ENCODE measurements at places on chromosomes 16 and 17. TPM values are rescaled to one million over a fixed set of nuclear protein-coding genes. Genes with fewer than 3 reads are reported as not detected.
A peak's percentile ranks its signal among the peaks of the same experiment; 100 is the strongest.

GRCh38 chr17:74521701-74522201 is 9.5 kb downstream of the CD300LB start:
- DNase-seq = no peak

GRCh38 chr17:28907709-28908475 is 5.0 kb upstream of the DHRS13 start:
- no peak for DNase-seq

- DNase-seq = no peak
Observed at GRCh38 chr17:42197564-42198156, 3.4 kb upstream of the GHDC start.

DNA sequence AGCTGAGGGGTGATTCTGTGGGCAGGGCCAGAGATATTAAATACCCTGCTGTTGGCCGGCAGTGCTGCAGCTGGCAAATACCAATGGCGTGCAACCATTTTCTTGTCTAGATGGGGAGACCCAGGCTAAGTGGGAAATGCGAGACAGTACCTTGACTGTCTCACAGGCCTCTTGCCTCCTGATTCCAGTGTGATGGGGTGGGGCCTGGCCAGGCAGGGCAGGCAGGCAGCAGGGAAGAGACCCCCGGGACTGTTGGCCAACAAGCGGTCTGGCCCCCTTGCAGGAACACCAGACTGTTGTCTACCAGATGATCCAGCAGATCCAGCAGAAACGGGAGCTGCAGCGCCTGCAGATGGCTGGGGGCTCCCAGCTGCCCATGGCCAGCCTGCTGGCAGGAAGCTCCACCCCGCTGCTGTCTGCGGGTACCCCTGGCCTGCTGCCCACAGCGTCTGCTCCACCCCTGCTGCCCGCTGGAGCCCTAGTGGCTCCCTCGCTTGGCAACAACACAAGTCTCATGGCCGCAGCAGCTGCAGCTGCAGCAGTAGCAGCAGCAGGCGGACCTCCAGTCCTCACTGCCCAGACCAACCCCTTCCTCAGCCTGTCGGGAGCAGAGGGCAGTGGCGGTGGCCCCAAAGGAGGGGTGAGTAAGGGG is 5.7 kb upstream of the CISD3 start:
- peak; percentile 90 for DNase-seq

DNA sequence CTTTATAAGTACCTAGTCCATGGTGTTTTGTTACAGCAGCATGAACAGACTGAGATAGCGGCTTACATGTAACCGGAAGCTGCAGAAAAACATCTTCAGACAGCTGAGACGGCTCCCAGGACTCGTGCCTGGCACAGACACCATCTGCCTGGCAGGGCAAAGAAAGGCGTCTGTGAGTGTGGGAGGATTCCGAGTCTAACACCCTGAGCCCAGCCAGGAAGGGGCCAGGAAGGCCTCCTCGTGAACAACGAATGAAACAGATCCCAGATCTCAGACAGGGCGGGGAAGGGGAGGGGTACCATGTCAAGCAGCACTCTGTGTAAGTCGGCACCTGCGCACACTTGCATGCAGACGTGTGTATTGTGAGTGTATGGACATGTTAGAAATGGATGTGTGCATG is 4.4 kb upstream of the CSNK1D start:
- DNase-seq = no peak

- no peak for DNase-seq
Observed at GRCh38 chr16:35193956-35194355, 1734.5 kb downstream of the TP53TG3F start.

GRCh38 chr16:71328151-71328550 is 30.4 kb upstream of the CALB2 start:
- no peak for DNase-seq

- DNase-seq = no peak
Observed at GRCh38 chr17:59893676-59894100, 767 bp downstream of the RPS6KB1 start.

DNA sequence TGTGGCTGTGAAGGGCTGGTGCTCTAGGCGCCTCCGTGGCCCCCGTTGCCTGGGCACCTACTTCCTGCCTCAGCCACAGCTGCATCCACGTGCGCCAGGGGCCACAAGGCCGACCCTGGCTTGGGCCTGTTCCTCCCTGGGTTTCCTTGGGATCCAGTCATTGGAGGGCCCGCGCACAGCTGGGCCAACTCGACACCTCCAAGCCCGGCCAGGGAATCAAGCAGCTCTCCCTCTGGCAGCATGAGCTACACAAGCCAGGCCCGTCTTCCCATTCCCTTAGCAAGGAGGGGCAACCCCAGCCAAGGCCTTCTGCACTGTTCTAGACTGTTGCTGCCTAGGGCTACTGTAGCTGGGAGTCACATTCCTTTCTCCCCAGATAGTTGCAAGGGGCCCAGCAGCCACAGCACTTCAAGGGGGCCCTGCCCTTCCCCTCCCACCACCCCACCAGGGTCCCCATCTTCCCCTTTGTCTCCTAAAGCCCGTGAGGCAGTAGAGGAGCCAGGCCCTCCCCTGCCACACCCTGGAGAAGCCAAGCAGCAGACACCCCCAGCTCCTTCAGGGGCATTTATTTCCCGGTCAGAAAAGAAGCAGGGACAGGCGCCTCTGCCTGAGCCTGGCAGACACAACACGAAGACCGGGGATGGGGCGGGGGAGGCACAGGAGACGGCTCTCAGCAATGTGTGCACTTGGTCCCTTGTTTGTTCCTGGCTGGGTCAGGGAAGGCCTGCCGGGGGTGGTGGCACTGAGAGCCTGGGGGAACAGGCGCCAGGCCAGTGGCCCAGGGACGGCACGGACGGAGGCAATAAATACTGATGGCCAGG is 3.8 kb downstream of the ARHGDIA start:
- peak; percentile 73 for DNase-seq

DNA sequence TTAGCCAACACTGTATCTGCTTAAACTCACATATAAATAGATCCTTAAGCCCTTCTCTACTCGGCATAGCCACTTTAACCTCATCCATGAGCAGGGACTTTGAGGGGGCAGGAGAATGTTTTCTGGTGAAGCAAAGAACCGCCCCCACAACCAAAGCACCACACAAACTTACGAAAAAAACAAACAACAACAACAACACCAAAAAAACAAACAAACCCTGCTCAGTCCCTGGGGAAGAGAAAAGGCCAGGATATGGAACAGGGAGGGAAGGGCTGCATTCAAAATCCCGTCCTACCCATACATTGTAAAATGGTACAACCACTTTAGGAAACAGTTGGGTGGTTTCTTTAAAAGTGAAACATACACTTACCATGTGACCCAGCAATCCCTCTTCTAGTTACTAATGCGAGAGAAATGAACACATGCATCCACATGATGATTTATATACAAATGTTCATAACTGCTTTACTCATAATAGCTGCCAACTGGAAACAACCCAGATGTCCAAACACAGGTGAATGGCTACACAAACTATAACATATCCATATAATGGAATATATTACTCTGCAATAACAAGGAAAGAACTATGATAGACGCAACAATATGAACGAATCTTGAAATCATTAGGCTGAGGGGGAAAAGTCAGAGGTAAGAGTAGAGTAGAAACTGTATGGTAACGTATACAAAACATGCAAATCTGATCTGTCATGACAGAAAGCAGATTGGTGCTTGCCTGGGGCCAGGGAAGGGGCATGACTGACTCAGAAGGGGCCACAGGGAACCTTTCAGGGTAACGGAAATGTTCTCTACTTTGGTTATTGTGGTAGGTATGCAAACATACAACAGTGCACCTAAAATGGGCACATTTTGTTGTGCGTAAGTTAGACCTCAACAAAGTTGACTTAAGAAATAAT is 37.7 kb upstream of the TOB1 start:
- peak; percentile 19 for DNase-seq

- no peak for DNase-seq
Observed at GRCh38 chr17:55482591-55483389, 28.5 kb downstream of the SMIM36 start.

GRCh38 chr16:86886651-86887050 is 308.3 kb downstream of the FOXL1 start:
- DNase-seq = no peak

GRCh38 chr17:17313350-17313991 is 10.3 kb downstream of the NT5M start:
- peak; percentile 56 for DNase-seq

DNA sequence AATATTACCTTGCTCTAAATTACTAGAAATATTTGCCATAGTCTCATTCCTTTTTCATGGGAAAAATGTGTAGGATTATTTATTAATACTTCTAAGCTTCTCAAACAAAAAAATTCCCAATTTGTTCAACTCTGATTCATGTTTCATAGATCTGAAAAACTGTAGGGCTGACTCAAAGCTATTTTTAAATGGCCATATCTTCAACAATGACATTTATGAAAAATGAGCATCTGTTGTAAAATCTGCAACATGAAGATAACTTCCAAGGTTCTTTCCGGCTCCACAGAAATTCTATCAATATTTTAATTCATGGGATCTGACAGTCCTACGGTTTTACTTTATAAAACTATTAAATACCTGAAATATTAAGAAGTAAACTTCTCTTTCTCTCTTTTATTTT is 192.7 kb upstream of the KCNJ16 start:
- DNase-seq = no peak

DNA sequence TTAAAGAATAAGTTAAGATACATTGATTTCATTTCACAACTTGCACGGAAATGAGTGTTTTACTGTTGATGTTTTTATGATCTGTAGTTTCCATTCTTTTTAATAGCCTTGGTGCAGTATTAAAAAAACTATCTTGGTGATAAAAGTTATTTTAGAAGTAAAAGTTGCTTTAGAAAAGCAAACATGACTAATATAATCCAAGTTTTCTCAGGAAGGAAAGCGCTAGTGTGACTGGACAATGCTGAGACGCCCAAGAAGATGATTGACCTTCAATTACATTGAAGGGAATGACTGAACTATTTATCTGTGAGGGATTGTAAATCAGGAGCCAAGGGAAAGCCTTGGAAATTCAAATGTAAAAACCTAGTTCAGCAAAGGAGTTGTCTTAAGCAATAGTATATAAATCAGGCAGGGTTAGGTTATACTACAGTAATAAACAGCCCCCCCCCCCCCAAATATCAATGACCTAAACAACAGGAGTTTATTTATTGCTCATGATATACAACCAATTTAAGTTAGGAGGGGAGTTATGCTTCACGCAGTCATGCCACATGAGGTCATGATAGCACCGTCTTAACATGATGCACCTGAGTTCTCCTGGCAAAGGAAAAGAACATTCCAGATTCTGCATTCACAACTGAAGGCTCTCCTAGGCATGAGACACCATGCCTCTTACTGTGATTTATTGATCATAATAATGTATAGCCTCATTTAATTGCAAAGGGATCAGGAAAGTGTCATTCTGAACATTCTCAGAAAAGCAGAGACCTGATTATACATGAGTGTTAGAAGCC is 443.8 kb downstream of the CDH13 start:
- no peak for DNase-seq

DNA sequence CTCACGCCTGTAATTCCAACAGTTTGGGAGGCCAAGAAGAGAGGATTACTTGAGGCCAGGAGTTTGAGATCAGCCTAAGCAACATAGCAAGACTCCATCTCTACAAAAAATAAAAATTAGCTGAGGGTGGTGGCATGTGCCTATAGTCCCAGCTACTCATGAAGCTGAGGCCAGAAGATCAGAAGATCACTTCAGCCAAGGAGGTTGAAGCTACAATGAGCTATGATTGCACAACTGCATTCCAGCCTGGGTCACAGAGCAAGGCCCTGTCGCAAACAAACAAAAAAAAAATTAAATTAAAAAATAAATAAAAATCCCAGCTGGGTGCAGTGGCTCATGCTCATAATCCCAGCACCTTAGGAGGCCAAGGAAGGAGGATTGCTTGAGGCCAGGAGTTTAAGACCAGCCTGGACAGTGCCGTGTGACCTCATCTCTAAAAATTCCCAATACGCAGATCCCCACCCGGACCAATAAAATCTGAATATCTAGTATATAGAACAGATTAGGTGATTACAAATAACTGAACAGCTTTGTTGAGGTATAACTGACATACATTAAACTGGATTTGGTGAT is 18.2 kb upstream of the ATF7IP2 start:
- DNase-seq = no peak

GRCh38 chr17:16516594-16517051 is 24.6 kb upstream of the LRRC75A start:
- DNase-seq = peak; percentile 41

Gene MEOX1
- total RNA-seq = not detected

Gene ODAD4
- total RNA-seq = 0.64 TPM

Gene CARD14
- 9.4 TPM for total RNA-seq

Gene NPIPA2
- total RNA-seq = not detected

Gene FAM171A2
- total RNA-seq = 3.0 TPM

Gene PIPOX
- total RNA-seq = 0.47 TPM

Gene BOLA2B
- 216 TPM for total RNA-seq

Gene TP53TG3D
- not detected for total RNA-seq

Gene GDPD1
- not detected for total RNA-seq

Gene TEKT3
- not detected for total RNA-seq

Data from HT-29 (cell line).